Activated T-helper 9 cell treated with anti-CD3 and anti-CD28 coated beads, Interleukin-2, amount 50 U/mL, for 16 hours (primary cell): ENCODE measurements at places on chromosomes 6 and 20.

DNA sequence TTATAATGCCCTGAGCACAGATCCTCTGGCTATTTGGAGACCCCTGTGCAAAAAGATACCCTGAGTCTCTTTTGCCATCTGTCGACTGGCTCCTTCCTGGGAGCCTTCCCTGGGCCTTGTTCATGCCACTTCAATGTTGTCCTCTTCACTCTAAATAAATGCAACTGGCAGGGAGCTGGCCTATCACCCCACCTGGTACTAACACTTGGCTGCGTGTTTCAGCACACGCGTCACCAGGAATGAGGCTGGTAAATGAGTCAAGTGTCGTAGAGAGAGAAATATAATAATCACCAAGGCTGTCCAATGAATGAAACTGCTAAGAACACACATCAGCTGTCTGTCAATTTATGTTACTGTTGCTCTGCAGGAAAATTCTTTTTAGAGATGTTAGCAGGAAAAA lies 374.6 kb upstream of the JARID2 start:
- no peak for DNase-seq

DNA sequence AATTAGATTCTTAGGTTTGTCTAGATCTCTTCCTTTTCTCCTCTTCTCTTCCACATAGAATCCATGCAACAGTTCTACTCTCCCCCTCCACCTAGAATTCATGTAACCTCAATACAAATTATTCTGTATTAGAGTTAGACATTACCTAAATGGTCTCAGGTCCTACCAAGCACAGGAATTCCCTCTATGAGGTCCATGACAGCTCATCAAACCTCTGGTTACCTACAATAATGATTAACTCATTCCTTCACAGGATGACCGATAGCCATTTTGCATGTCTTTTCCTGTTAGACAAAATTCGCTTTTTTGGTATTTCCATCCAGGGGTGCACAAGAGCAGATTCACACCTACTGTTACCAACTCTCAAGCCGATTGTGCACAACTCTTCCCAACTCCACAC lies 27.4 kb upstream of the BMP2 start:
- no peak for DNase-seq

DNA sequence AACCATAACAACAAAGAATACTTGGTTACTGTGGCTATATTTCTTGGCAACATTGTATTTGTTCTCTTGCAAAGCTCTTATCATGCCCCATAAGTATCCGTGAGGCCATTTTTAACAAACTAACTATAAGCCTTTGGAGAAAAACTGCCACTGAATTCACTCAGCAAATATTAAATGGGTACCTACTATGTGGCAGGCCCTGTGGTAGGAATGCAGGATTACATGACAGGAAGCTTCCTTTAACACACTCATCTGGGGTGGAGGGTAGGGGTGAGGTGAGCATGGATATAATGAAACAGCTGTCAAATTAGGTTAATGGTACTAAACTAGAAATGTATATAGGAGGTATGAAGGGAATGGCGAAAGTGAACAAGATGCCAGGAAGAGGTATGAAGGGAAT lies 504.8 kb downstream of the MEI4 start:
- DNase-seq, result no peak

DNA sequence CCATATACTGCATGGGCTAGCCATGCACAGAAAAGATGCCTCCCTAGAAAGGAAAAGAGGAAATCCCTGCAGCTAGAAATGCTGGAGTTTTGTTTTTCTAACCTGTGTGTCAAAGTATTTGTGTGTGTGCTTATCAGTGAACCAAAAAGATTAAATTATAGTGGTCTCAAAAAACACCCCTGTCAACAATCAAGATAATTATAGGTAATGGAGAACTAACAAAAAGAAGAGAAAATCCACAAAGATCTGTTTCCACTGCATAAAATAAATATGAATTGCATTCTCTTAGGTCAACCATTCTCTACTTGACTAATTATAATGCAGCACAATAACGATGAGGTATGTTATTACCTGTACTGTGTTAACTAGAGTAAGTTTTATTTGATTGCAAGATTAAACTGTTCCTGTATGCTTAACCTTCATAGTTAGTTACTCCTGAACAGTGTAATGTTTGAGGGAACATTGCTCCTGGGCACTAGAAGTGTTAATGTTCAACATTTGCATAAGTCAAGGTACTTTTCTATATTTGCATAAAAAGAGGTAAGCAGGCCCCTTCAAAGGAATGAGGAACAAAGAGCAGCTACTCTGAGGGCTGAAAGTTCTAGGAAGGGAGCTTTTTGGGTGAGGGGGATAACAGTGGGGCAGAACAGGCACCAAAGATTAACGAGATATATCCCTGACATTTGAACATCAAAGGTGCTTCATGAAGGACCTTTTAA lies 212.1 kb downstream of the BTBD9 start:
- DNase-seq, result no peak

DNA sequence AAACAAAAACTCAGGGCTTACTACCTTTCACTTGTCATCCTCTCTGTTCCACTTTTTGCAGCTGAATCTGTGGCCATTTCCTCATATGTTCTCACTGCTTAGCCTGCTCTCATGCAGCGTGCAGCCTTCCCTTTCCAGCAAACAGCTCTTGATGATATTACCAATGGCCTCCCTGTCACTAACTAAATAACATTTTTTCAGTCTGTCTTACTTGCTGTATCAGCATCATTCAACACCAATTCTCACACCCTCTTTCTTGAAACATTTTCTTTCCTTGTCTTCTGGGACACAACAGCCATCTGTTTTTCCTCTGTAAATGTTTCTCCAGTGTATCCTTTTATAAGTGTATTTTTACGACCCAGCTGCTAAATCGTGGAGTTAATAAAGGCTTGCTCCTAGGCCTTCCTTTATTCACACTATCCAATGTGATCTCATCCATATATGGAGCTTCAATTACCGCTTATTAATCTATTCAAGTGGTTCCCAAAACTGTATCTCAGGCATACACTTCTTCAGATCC lies 523.6 kb upstream of the RNF217 start:
- DNase-seq, result no peak

DNA sequence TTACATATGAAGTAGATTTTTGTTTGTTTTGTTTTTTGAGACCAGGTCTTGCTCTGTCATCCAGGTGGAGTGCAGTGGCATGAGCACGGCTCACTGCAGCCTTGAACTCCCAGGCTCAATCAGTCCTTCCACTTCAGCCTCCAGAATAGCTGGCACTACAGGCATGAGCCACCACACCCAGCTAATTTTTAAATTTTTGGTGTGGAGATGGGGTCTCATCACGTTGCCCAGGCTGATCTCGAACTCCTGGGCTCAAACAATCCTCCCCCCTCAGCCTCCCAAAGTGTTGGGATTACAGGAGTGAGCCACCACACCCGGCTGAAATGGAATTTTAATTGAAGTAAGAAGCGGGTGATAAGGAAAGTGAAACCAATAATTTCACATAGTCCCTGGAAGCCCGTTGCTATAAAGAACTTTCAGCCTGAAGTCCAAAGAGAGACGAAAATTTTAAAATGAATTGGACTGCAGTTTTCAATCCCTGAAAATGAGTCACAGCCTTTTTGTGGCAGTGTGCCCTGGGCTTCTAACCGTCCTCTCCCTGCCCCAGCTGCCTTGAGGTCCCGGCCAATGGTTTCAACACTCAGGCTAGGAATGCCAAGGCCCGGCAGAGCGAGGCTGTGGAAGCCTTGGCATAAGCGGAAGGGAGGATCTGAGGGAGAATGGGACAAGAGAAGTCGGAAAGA lies 757 bp downstream of the RAET1E start:
- no peak for DNase-seq

DNA sequence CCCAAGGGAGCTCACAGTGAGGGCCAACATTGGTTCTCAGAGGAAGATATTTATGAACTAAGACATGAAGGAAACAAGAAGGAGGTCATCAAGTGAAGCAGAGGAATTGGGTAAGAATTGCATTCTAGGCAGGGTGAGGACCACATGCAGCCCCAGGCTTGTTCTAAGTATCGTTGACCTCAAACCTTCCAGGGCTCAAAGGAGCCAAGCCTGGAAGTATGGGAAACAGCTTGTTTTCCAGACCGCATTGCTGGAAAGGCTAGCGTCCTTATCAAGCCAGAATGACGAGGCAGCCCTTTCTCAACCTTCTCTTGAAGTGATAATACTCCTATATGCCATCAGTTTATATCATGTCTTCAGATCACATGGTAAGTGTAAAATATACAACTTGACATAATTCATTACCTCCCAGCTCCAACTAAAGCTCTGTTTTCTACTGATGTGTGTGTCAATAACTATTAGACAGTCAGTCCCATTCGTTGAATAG lies 79.6 kb downstream of the PHACTR2 start:
- no peak for DNase-seq

GRCh38 chr6:33147807-33148666 lies 44.2 kb downstream of the COL11A2 start:
- no peak for DNase-seq

GRCh38 chr6:138370631-138371451 lies 6.9 kb upstream of the SMIM28 start:
- DNase-seq, result no peak

DNA sequence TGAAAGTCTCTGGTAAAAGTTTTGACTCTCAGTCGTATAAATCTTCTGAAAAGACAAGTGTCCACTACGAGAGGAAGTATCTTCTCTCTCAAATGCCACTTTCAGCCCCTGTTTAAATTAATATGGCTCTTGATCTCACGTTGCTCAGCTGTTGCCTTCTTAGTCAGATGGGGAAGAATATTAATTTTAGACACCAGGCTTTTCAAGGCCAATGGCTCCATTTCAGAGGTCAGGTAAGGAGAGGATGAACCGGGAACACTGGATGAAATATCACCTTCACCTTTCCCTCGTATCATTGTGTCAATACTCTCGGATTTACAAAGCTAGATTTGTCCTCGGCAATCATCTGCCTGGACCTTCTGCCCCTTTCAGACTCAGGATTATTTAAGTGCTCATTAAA lies at the start of gene MYLK4:
Gene MYLK4 (minus strand): TSS at position 91 of the 400 bp plus-strand sequence. CDS start 1,628 bp downstream, outside the sequence.
- DNase-seq, result no peak

DNA sequence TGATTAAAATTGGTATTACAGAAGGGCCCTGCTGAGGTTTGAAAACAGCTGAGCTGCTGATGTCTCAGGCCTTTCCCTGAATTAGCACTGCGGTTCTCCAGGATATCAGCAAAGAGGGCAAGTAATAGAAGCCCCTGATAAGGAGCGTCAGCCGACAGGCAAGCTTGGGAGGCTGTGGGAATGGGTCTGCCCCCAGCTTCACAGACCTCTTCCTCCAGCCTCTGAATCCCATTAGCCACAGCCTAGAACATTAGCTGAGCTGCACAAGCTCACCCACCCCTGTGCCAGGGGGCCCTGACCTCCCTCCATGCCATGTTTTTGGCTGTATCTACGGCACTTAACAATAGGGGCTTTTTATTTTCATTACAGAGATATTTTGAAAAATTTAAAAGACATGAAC lies 59.9 kb downstream of the VAPB start:
- DNase-seq, result no peak

- DNase-seq, result no peak
Measured at GRCh38 chr6:1872649-1873131, 263.0 kb downstream of the FOXC1 start.

DNA sequence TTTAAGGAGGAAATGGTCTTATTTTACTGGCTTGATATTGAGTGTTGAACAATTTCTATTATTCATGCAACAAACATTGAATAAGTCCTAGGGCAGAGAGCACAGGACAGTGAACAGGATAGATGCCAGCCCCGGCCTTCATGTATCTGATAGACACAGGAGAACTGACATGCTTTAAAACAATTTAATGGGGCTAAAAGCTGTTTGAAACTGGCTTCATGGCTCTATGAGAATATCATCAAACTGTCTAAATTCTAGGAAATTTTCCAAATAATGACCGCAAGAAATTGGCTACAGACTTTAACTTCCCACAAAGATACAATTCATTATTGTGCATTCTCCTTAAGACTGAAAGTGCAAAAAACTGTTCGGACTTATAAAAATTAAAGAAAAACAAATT lies 69.0 kb downstream of the ID4 start:
- no peak for DNase-seq

DNA sequence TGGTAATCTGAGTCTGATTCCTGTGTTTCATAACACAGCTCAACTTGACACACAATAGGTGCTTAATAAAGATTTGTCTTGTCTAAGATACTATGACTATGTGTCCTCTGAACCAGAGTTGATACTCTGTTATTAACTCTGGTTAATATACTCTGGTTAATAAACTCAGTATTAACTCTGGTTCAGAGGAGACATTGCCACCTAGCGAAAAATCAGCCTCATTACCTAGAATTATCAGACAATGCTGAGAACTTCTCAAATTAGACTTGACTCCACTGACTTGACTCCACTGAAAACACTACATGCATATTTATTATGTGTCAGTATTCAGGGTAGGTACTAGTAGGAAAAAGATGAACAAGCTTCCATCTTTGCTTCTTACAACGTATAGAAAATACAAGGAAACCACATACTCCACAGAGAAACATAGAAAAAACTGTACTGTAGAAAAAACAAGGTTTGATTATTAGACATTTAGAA lies 73.9 kb downstream of the AHI1 start:
- no peak for DNase-seq

GRCh38 chr6:106300944-106301343 lies 24.6 kb downstream of the ATG5 start:
- no peak for DNase-seq

GRCh38 chr6:135328136-135328535 lies 147.0 kb downstream of the MYB start:
- no peak for DNase-seq

DNA sequence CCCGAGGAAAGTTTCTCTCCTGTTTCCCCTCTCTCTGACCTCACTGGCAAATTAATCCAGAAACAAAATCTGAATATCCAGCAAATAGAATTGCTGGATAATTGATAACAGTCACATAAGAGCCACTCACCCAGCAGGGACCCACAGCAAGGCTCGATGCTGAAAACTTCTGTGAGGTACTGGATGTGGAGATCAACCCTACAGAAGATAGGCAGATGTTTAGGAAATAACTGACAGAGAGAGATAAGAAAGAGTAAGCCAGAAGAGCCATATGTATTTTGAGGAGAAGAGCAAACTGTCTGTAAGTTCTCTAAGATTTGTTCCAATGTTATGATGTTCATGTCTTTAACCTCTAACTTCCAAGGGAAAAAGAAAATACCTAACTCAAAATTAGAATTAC lies 59.7 kb downstream of the PKHD1 start:
- no peak for DNase-seq

DNA sequence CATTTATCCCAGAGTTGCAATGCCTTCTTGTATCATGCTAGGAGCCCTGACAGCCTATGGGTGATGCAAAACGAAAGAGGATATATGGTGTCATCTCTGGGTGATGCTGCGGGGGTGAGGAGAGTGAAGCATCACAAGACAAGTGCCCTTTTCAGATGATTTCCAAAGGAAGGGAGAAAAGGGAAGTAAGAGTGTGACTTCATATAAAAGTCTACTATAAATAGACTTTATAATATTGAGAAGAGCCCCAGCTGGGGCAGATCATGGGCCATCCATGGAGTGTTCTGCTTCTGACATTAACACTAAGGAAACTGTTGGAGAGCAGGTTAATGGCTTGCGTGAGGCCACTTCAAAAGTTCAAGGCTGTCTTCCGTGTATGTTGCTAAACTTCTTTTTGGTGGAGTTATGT lies 4.4 kb downstream of the CD83 start:
- peak; percentile 17 for DNase-seq
